Stimulated activated CD4-positive, alpha-beta T cell treated with anti-CD3 and anti-CD28 coated beads, Interleukin-1b, Interleukin-23, amount 100 ng/mL, for 4 hours (primary cell): ENCODE measurements at places on chromosomes 16 and 17.

DNA sequence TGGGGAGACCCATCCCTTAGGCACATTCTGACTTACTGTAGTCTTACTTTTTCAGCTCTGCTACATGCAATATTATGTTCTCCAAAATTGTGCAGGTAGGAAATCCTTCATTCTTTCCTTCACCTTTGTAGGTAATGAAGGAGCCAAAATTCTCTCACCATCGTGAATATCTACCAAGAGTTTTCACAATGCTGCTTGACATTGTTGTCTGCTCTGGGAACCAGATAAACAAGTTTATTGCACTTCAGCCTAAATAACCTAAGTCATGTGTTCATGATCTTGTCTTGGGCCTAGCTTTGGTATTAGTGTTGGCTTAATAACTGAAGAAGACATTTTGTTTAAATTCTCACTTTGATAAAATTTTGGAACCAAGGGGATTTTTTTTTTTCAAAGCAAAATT is 110.8 kb upstream of the ELAC2 start:
- DNase-seq = no peak

DNA sequence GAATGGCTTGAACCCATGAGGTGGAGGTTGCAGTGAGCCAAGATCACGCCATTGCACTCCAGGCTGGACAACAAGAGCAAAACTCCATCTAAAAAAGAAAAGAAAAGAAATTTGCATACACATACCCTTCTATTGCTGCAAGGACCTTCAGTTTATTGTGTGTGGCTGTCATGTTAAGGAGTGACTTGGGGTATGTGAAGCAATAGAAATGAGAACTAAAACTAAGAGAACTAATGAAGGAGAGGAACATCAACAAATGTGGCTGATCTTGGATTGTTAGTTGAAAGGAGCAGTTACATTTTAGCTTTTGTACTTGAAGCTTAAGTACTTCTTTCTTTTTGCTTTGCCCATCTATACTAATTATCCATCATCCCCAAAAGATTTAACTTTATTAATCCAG is 12.7 kb upstream of the NSRP1 start:
- no peak for DNase-seq

- no peak for DNase-seq
Measured at GRCh38 chr17:82217120-82217529, 4.5 kb upstream of the CCDC57 start.

- DNase-seq = no peak
Measured at GRCh38 chr16:3158026-3158509, 23.2 kb downstream of the ZNF213 start.

- DNase-seq = no peak
Measured at GRCh38 chr17:40150276-40150675, 9.9 kb downstream of the CASC3 start.

- no peak for DNase-seq
Measured at GRCh38 chr16:12728469-12728868, 75.2 kb downstream of the CPPED1 start.

GRCh38 chr17:48051706-48052486 is 3.7 kb downstream of the NFE2L1 start:
- DNase-seq = no peak

GRCh38 chr16:61382435-61382834 is 653.8 kb downstream of the CDH8 start:
- DNase-seq = no peak

DNA sequence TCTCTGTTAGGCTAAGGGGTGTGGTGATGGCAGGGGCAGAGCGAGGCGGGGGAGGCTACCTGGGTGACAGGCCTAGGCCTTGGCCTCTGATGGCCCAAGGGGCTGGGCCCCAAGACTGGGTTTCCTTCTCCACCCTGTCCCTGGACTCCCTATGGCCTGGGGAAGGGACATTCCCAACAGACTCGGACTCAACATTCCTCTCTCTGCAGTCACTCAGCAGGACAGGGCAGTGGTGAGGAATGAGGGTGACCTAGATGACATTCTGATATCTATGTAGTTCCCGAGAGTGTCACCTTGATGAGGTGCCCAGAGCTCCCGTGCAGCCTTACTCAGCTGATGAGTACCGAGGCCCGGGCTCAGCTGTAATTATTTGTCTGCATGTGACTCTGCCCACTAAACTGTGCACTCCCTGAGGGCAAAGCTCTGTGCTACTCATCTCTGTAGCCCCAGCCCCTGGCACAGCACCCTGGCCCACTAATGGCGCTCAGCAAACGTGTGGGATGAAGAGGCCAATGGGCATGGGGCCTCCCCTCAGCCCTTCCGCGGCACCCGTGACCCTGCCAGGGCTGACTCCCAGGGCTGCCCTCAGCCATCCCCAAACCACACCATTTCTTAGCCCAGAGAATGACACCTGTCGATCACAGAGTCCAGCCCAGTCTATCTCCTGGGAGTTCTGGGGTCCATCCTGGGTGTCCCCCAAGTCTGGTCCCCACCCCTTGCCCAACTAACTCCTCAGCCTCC is 2.2 kb downstream of the PLCD3 start:
- DNase-seq = no peak

- no peak for DNase-seq
Measured at GRCh38 chr17:77535892-77536291, 395.1 kb downstream of the SEC14L1 start.

DNA sequence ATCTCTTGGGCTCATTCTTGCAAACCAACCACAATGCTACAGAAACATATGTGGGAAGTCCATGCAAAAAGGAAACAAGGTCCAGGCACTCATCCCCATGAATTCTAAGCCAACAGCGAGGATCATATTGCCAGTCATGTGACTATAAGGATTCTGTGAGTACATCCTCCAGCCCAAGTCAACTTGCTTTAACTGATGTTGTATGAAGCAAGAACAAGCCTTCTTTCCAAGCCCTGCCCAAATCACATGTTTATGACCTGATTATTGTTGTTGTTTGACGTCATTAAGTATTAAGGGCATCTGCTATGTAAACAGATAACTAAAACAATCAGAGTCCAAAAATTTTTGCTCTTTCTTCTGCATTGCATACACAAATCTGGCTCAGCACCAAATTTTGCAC is 78.2 kb upstream of the MON1B start:
- no peak for DNase-seq

DNA sequence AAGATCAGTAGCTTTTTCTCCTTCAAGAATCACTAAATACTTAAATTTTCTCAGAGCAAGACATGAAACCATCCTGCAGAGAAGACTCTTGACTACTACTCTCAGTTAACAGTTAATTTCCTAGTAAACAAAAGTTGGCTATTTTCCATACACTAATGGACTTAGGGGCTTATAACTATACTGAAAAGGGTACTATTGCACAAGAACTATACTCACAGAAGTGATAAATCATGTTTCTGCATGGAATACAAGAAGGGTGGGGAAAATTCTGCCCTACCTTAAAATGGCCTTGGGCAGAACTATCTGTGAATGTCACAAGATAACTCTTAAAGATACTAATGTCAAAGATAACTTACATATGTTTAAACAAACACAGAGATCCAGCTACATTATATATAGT is 12.5 kb downstream of the ZNF652 start:
- DNase-seq = no peak

DNA sequence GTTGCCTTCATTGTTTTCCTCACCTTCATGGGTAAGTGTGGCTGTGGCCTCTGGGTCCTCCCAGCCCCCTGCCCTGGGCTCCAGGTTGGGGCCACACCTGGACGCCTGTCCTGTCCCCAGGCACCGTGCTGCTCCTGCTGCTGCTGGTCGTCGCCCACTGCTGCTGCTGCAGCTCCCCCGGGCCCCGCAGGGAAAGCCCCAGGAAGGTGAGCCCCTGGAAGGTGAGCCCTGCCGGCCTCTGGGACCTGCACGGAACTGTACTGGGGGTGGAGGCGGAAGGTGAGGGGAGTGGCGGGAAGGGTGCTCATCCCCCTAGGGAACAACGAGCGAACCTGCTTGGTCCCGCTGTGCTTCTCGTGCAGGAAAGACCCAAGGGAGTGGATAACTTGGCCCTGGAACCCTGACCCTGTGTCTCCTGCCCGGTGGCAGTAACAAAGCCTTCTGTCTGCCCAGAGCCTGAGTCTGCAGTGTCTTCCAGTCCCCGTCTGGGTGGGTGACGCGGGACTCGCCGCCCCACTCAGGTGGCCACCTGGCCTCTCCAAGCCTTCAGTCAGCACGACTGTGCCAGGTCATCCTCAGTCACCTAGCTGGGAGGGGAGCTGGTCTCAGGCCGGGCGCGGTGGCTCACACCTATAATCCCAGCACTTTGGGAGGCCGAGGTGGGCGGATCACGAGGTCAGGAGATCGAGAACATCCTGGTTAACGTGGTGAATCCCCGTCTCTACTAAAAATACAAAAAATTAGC is 831 bp downstream of the SMIM22 start:
- no peak for DNase-seq

GRCh38 chr16:56889206-56889605 is 24.2 kb downstream of the SLC12A3 start:
- DNase-seq = no peak

GRCh38 chr16:82641336-82641984 is 14.7 kb downstream of the CDH13 start:
- no peak for DNase-seq

DNA sequence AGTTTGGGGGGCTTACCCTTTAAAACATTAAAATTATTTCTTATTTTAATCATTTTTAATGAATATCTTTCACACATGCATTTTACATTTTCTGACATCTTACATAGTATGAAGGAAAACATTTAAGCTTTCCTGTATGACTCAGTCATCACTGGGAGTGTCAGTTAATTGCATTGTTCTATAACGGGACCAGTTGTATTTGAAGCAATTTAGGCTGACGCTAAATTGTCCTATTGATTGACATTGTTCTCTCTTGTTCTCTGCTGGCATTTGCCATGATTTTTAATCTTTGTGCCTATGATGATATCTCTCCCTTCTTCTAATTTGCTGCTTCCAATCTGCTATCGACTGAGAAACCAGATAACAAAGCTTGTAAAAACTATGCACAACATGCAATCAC is 190.5 kb upstream of the PIRT start:
- no peak for DNase-seq

GRCh38 chr16:77246150-77246549 is 46.9 kb downstream of the SYCE1L start:
- no peak for DNase-seq

GRCh38 chr17:58089111-58089510 is 5.9 kb downstream of the DYNLL2 start:
- no peak for DNase-seq
